ENCODE measurements at places on chromosomes 2 and 18.

- peak; percentile 45 for DNase-seq
These were observed 72.9 kb downstream of the C1QL2 start for GRCh38 chr2:119085613-119086012.

- no peak for DNase-seq
These were observed 40.5 kb upstream of the TXNDC2 start for GRCh38 chr18:9845256-9845655.

DNA sequence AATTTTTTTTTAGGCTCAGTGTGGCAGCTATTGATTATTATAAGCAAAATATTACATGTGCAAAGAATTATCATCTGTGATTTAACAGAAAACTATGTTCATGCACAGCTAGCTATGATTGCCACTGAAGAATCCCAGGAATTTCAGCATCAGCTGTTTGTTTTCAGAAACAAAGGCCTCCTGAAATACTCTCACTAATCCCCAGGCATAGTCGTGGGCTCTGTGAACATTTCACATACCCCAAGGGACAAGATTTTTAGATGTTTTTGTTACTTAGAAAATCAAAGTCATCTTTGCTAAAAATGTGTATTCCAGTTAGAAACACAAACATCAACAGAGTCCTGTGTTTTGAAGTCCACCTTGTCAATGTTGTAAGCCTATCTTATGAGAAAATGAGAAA, 156.1 kb downstream of the MYO1B start:
- DNase-seq: no peak

GRCh38 chr2:187943772-187944369, 347.8 kb upstream of the GULP1 start:
- no peak for DNase-seq

GRCh38 chr2:219168526-219168925, 1.3 kb downstream of the SLC23A3 start:
- DNase-seq: no peak

DNA sequence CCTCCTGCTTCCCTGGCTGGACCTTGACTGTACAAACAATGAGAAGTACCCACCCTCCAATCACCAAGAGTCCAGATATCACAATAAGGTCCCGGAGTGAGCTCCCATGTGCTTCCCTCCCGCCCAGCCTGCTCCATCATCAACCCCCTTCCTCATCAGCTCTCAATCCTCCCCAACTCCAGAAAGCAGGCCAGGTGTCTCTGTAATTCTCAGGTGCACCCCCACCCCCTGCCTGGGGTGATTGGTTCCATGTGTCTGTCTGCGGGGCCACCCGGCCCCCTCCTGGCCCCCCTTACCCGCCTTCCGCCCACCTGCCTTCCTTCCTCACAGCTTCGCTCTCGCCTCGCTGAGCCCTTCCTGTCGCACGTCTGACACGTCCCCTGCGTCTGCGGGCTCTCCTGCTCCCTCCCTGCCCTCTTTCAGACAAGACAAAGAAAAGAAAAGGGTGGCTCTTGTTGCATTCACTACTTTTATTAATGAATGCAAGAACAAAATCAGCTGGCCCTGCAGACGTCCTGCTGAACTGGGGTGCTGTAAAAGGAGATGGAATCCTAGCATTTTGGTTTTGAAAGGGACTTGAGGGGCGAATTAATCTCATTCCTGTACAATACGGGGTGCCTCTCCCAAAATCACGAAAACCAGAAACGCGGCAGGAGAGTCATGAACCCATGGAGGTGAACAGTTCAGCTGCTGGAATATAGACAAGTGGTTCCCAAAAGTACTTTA, 26.5 kb upstream of the IGFBP2 start:
- DNase-seq: no peak

DNA sequence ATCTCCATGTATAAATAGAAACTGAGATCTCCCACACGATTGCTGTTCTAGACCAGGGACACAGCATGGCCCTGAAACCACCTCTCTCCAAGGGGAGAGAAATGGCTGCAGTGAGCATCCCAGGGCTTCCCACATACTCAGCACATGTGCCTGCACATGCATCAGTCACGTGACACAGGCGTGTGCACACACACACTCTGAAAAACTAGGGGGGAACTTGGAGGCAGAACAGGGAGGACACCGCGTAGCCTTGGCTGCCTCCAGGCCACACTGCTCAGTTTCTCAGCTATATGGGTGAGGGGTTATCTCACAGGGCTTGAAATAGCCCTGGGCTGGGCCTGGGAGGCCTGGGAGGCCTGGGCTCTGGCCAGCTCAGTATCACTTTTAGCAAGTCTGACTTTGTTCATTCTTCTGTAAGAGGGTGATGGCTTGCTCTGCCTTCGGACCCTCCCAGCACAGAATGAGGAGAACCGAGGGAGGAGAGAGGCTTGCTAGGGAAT, 66.9 kb downstream of the EMX1 start:
- no peak for DNase-seq

DNA sequence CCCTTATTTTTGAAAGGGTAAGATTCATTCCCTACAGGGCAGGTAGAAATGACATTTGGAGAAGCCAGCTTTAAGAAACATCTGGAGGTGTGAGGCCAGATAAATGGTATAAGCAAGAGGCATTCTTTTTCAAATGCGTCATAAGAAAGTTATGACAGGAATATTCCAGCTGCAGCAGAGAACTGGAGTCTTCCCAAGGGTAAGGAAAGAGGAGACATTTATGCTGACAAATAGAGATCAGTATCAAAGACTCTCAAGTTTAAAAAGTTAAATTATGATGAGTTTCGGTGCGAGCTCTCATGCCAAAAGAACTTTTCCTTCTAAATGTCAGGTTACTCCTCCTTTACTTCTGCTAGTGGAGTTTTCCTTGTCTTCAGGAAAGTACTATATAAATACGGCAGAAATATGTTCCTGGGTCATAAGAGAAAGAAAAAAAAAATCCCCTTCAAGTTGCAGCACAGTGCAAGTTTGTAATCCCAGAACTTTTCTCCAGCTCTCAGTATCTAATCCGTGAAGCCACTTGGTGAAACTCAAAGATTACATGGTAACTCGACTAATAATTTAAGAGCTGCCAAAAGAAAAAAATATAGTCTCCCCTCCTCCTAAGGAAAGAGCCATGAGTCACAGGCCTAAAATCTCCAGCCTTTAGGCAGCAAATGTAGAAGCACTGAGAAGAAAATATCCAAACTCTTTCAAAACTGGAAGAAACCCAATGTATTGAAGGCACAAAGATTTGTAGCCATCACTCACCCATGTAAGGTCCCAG, 428.1 kb downstream of the MEIS1 start:
- no peak for DNase-seq

- DNase-seq: no peak
These were observed 59.8 kb downstream of the SOX11 start for GRCh38 chr2:5751873-5752482.

DNA sequence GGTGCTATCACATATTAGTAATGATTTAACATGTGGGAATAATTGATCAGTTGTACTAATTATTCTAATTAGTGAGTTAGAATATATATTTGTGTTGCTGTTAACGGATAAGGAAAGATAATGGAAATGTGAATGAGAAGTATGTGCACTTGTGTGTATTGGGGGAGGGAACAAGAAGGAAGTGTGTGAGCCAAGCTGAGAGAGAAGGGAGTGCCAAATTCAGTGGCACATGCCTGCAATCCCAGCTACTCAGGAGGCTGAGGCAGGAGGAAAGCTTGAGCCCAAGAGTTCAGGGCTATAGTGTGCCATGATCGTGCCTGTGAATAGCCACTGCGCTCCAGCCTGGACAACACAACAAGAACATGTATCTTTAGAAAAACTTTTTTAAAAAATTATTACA, 9.3 kb downstream of the BARD1 start:
- DNase-seq: no peak

GRCh38 chr2:187228986-187229385, 219.1 kb downstream of the CALCRL start:
- no peak for DNase-seq

DNA sequence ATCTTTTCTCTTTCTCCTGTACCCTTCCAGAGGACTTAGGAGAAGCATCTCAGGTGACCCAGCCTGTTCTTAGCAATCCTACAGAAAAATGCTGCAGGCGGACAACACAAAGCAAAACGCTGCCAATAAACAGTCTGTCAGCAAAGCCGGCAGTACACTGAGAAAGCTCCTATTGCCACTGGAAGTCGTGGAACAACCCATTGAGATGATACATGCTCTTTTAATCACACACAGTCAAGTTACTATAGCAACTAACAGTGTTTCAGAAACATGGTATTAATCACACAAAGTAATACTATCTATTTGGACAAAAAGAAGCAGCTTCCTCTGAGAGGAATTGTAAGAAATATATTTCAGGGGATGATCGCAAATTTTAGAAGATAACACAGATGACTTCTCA, 10.5 kb downstream of the CTLA4 start:
- DNase-seq: no peak

DNA sequence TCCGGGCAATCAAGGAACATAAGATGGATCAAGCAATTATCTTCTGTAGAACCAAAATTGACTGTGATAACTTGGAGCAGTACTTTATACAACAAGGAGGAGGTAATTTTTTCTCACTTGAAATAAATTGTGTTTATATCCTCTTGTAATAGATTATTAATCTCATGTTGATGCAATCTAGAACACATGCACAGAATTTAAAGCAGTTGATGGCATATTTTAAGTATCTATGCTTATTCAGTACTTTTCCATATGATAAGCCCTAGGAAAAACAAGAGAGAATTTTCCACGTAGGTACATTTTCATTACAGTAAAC, 31.8 kb downstream of the DDX1 start:
- DNase-seq: no peak

DNA sequence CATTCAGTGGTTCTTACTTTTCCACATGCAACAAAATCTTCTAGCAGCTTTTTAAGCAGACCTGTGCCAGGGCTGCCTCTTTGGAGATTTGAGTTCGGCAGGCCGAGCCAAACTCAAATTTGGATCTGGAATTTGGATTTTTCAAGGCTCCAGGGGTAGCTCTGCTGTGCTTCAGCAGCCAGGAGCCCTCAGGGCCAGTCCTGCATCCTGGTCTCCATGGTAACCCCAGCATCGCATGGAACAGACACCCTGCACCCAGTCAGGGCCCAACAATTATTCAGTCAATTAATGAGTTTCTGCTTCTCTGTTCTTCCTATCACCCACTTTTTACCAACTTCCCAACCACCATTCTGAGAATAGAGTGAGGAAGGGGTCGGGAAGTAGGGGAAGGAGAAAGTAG, 30.0 kb downstream of the EN1 start:
- no peak for DNase-seq

Measured in NCI-H82 (cell line).